Stomach (tissue), 19 donors: ENCODE measurements at places on chromosomes 2 and 18. TPM values are rescaled to one million over a fixed set of nuclear protein-coding genes. Genes with fewer than 3 reads are reported as not detected.

DNA sequence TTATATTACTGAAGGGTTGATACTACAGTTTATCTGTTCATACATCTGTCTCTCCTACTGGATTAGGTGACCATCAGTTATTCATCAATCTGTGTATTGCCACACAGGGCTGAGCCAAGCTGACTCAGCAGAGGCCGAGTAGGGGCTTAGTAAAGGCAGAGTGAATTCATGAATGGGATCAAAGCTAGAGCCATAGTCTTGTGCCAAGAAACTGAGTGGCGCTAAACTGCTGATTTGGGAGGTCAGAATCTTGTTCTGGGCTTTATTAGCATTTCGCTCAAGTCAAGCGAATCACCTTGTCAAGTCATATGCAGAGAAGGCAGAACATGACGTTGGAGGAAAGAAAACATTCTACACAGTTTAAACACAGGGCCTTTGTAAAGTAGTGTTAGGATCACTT lies 34.1 kb downstream of the SOCS6 start:
- DNase-seq = no peak

- DNase-seq = no peak
Measured at GRCh38 chr2:149816756-149817551, 229.4 kb upstream of the MMADHC start.

The PHOSPHO2 gene
- total RNA-seq = 12.5 TPM

The KIAA2012 gene
- not detected for total RNA-seq

DNA sequence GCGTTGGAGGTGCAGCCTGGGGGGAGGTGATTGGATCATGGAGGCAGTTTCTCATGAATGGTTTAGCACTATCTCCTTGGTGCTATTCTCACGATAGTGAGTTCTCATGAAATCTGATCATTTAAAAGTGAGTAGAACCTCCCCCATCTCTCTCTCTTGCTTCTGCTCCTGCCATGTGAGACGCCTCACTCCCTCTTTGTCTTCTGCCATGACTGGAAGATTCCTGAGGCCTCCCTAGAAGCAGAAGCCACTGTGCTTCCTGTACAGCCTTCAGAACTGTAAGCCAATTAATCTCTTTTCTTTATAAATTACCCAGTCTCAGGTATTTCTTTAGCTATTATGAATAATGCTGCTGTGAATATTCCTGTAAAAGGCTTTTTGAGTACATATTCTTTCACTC lies 52.9 kb downstream of the SERPINB7 start:
- no peak for DNase-seq

GRCh38 chr2:231680992-231681852 lies 27.1 kb upstream of the PTMA start:
- peak; percentile 97 for DNase-seq

DNA sequence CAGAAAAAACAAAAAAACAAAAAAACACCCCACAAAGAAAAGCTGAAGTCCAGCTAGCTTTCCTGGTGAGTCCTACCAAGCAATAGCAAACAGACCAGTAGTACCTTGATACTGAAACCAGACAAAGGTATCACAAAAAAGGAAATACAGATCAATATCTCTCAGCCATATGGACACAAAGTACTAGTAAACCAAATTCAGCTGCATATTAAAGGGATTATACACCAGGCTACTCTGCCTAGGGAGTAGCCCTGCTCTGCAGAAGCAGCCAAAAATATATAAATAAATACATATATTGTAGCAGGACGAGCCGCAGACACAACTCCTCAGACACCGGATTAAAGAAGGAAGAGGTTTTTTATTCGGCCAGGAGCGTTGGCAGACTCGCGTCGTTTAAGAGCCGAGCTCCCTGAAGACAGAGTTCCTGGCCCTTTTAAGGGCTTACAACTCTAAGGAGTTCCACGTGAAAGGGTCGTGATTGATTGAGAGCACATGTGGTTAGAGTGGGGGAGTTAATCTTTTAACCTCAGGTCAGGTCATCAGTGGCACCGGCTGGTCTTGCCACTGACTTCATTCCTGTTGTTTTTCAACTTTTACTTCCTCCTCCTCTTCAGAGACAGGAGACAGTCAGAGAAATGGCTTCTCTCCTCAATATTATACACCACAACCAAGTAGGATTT lies 38.4 kb upstream of the DTNB start:
- DNase-seq = no peak

GRCh38 chr2:203973676-203974075 lies 37.1 kb downstream of the ICOS start:
- no peak for DNase-seq

The SS18 gene
- total RNA-seq = 114 TPM

GRCh38 chr2:241534701-241535375 lies 23.7 kb upstream of the BOK start:
- DNase-seq = no peak

The RAB10 gene
- 116 TPM for total RNA-seq

The CHRNG gene
- total RNA-seq = not detected
